Aorta (tissue), 5 donors: ENCODE measurements at places on chromosomes 1 and 21.
A peak's percentile ranks its signal among the peaks of the same experiment; 100 is the strongest.

DNA sequence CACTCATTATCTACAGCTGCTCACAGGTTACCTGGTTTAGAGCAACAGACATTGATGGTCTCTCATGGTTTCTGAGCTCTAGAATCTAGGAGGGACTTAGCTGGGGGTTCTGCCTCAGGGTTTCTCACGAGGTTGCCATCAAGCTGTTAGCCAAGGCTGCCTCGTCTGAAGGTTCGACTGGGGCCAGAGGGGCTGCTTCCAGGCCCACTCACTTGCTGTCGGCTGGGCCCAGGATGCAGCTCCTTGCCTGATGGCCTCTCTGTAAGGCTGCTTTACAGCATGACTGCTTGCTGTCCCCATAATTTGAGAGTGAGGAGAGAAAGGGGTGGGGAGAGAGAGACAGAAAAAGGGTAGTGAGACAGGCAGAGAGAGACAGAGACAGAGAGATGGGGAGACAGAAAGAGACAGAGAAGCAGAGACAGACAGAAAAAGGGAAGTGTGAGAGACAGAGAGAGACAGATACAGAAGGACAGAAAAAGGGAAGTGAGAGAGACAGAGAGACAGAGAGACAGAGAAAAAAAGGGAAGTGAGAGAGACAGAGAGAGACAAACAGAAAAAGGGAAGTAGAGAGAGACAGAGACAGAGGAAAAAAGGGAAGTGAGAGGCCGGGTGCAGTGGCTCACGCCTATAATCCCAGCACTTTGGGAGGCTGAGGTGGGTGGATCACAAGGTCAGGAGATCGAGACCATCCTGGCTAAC is 106.8 kb upstream of the C1orf174 start:
- DNase-seq = no peak

DNA sequence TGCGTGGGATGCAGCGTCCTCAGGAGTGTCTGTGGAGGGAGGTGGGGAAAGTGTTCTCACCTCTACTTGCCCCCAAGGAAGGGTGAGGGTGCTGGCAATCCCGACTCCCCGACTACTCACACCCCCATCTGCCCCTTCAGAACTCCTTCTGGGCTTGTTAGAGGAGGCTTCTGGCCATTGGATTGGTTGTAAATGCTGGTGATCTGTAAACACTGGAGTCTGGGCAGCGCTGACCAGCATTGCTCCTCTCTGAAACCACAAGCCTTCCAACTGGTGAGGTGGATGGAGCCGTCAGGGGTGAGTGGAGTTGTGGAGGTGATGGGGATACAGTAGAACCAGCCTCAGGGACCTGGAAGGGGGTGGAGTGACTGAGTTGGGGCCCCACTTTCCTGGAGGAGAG is 59.3 kb downstream of the NKAIN1 start:
- DNase-seq = no peak

- DNase-seq = peak; percentile 79
Observed at GRCh38 chr1:21338573-21339355, 48.5 kb upstream of the ECE1 start.

GRCh38 chr21:41317458-41317857 is 857 bp downstream of the FAM3B start:
- DNase-seq = no peak

- no peak for DNase-seq
Observed at GRCh38 chr1:216722821-216723220, 408 bp downstream of the ESRRG start.

DNA sequence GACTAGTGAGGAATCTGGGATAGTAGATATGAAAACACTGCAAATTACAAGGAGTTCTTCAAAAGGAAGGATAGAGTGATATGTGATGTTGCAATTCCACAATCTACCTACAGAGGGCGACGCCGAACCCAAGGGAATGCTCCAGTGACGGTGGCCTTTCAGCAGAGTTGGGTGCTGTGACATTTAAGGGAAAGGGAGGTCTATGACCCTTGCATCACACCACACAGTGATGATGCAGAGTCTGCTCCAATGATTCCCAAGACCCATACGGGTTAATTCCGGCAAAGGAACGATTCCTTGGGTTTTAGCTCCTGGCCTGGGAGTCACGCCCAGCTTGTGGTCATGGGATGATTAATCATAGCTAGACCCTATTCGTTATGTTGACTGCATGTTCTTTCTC is 123.0 kb upstream of the IGSF21 start:
- no peak for DNase-seq

GRCh38 chr1:228217551-228218344 is 9.9 kb downstream of the OBSCN start:
- no peak for DNase-seq

GRCh38 chr1:93594603-93594880 is 87.1 kb downstream of the BCAR3 start:
- DNase-seq = no peak

GRCh38 chr1:77847621-77848080 is 40.8 kb upstream of the NEXN start:
- no peak for DNase-seq

DNA sequence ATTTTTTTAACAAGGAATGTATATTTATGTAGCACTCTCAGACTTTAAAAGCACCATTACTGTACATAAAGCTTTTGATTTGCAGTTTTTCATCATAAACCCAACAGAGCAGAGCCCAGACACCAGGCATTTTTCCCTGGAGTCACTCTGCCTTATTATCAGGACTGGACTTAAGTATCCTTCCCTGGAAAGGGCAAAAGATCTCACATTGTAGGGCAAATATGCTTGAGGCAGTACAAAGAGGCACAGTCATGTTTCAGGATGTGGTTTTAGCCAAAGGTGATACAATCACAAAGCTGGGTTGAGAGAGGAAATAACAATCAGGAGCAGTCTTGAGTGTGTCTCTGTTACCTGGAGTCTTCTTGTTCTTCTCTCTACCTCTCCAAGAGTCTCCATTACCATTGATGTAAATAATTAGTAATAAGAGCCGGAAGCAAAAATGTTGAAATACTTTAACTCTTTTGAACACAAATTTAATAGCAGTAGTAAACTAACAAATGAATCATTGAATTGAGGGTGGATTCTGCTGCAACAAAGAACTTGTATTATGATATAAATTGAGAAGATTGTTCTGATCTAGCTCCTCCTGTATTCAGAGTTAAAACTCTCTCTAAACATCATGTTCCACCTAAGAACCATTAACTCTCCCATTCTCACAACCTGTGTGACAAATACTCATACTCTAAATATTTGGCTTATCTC is 160.5 kb downstream of the LTN1 start:
- no peak for DNase-seq

DNA sequence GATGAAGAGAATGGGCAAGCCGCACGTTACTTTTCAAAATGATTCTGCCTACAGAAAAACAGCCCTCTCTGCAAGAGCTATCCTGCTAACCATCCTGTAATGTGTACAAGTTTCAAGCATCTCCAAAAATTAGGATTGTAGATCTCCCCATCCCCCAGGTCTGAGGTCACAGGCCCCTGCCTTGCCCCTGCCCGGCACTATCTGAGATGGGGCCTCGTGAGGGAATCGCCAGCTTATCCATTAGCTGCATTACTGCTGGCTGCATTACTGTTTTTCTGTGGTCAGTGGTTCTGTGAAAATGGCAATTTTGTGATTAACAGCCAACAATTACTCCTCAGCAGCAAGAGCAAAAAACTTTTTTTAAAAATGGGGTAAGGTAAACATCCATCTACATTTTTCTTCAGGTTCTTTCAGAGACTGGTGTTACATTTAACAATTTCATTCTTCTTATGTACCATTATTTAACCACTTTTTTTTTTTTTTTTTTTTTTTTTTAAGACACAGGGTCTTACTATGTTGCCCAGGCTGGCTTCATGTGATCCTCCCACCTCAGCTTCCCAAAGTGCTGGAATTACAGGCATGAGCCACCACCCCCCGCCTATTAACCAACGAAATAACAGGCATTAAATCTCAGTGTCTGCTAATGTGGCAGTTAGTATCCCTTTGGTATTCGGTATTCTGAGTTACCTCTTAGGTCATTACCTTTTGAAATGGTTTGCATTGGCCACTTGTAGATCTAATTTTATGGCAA is 83.8 kb downstream of the MRPL37 start:
- DNase-seq = no peak

DNA sequence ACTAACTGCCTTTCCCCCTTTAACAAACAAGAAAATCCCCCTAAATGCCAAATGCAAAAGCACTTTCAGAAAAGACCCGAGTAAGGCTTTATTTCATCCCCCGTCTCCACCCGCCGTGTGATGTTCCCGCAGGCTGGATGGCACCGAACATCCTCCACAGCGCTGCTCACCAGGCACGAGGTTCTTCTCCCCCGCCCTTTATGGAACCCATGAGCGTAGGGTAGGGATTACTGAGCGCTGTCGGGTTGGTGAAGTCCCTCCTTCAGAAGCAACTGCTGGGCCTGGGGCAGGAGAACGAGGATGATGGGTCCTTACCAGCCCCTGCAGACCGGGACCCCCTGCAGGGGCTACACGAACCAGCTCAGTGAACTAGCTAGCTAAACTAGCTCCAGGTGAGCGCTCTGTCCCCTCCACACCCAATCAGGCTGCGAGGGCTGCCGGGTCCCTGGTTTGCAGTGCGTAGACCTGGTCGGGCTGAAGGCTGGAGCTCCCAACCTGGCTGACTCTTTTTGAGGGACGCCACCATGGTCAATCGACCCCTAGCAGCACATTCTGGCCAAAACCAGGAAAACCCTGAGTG is 80.4 kb downstream of the ITPKB start:
- DNase-seq = peak; percentile 37

DNA sequence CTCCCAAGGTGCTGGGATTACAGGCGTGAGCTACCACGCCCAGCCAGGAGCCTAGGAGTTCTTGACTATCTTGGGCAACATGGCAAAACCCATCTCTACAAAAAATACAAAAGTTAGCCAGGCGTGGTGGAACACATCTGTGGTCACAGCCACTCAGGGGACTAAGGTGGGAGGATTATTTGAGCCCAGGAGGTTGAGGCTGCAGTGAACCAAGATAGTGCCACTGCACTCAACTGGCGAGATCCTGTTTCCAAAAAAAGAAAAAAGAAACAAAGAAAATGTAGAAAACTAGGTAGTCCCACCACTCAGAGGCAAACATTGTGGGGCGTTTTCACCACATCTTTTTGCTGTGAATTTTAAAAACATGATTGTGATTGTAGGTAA is 141.3 kb downstream of the ZZZ3 start:
- DNase-seq = no peak

- DNase-seq = no peak
Observed at GRCh38 chr1:156815961-156816422, 656 bp downstream of the SH2D2A start.

DNA sequence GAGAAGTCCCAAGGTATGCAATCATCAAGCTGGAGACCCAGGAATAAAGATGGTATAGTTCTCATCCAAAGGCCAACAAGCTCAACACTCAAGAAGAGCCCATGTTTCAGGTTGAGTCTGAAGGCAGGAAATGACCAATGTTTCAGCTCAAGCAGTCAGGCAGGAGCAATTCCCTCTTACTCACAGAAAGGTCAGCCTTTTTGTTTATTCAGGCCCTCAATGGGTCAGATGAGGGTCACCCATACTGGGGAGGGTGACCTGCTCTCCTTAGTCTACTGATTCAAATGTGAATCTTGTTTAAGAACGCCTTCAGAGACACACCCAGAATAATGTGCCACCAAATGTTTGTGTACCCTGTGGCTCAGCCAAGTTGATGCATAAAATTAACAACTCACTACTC is 262.4 kb downstream of the USP25 start:
- DNase-seq = no peak

- DNase-seq = no peak
Observed at GRCh38 chr1:160727316-160727640, 11.8 kb upstream of the SLAMF7 start.

GRCh38 chr1:228018961-228019721 is 12.3 kb downstream of the WNT3A start:
- peak; percentile 12 for DNase-seq

DNA sequence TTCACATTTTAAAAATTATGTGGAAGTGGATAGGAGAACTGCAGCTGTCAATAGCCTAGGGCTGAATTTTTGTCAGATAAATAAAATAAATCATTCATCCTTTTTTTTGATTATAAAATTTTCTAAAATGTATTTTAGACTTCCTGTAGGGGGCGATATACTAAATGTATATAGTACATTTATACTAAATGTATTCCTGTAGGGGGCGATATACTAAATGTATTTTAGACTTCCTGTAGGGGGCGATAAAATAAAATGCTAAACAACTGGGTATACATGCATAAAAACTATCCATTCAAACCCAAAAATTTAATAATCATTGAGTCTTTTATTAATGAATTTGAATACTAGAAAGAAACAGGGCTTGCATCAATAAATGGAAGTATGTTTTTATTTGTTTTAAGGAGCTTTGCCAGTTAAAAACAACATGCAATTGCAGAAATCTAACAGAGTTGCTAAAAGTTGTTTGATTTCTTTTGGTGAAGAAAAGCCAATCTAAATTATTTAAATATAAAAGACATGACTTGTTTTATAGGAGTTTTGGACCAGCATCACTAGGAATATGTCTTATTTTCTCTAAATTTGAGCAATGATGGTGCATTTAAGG is 31.4 kb downstream of the CLCA1 start:
- DNase-seq = no peak

GRCh38 chr1:53685272-53686051 is 53.5 kb downstream of the GLIS1 start:
- DNase-seq = no peak

- DNase-seq = no peak
Observed at GRCh38 chr1:99763956-99764355, 2.5 kb downstream of the FRRS1 start.

DNA sequence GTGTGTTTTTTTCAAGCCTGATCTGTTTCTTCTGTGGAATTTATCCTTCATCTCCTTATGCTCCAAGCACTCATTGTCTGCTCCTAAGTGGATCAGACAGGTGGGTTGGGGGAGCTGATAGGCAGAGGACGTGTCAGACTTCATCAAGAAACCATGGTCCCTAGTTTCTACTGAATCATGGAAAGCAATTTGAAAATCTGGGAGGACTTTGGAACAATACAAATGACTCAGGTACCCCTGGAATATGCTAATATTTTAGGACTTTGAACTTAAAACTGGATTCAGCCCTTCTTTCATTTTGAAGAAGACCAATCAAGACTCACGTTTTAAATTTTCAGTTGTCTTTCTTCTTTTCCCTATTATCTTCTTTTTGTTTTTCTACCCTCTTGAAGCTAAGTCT is 7.7 kb downstream of the ABCG1 start:
- DNase-seq = no peak

- peak; percentile 74 for DNase-seq
Observed at GRCh38 chr1:15195420-15196052, 42.0 kb downstream of the TMEM51 start.

DNA sequence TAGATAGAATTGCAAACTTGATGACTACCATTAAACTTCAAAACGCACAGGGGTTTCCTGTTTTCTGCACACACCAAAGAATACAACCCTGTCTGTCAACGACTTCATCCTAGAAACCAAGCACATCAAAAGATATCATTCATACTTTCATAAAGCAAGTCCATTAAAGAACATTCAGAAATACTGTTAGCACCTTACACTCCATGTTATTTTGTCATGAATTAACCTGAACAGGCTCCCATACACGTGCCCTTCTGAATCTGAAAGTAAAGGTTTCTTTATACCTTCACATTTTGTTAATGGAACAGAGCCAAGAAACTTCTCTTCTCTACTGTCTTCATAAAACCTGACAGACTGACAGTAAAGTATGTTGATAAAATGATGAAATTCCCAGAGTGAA is 46.1 kb downstream of the PUM1 start:
- no peak for DNase-seq
